ENCODE measurements at places on chromosomes 2 and 18.

GRCh38 chr2:205776720-205777119 lies 94.4 kb downstream of the NRP2 start:
- no peak for DNase-seq

- no peak for DNase-seq
Observed at GRCh38 chr18:45163871-45164270, 451.4 kb upstream of the SLC14A2 start.

DNA sequence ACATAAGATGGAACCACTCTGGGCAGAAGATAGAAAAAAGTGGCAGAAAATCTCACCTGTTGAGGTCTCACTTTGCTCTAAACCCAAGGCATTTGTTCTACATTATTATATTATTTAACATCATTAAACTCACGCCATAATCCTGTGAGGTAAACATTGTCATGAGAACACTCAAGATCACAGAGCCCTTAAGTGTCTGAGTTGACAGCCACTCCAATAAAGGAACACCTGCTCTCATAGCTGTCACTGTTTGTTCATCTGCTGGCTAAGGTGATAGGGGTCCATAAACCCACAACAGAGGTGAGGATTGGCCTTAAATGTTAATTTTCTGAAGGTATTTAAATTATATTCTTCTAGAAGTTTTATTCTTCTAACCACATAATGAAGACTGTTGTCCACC lies 439.7 kb downstream of the RIT2 start:
- DNase-seq = no peak

DNA sequence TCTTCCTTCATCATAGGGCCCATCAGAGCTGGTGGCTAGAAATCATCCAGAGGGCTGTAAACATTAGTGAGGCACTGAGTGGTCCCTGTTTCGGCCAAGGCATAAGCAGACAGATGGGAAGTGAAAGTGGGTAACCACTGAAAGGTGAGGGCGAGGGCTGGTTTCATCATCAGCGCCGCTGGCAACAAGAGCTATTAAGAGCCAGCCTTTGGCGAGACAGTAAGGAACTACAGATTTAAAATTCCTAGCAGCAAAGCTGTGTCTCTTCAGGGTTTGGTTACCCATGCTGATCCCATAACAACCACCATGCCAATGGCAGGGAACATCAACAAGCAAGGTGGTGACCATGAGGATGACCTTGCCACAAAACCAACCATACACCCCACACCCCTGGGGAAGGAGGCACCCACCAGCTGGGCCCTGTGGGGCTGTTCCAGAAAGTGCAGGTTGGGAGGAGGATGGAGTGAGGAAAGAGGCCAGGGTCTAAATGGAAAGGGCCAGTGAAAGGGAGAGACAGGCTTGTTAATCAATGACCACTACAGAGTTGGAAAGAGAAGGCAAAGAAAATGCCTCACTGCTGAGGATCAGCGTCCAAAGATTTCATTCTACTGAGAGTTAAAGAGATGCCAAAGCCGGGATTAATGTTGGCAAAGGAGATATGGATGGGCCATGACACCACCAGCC lies 9.0 kb upstream of the SLC20A1 start:
- no peak for DNase-seq
